ENCODE measurements at places on chromosomes 12 and 14.

DNA sequence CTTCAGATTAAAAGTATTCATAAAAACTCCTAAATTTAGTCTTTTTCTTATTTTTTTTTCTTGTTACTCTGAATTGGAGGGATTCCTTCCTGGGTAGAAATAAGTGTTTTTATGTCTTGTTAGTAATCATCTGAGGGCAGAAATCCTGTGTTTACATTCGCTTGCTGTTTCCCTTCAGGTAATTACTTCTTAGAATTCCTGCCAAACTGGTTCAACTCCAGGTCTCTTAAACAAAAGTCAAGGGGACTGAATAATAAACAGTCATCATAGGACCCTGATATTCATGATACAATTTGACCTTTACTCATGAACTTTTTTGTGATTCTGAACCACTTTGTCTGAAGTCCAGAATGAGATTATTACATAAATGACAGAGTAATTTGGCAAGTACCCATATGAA lies 843.9 kb downstream of the FLRT2 start:
- no peak for DNase-seq

GRCh38 chr14:101740981-101741380 lies 20.5 kb upstream of the PPP2R5C start:
- DNase-seq = no peak

DNA sequence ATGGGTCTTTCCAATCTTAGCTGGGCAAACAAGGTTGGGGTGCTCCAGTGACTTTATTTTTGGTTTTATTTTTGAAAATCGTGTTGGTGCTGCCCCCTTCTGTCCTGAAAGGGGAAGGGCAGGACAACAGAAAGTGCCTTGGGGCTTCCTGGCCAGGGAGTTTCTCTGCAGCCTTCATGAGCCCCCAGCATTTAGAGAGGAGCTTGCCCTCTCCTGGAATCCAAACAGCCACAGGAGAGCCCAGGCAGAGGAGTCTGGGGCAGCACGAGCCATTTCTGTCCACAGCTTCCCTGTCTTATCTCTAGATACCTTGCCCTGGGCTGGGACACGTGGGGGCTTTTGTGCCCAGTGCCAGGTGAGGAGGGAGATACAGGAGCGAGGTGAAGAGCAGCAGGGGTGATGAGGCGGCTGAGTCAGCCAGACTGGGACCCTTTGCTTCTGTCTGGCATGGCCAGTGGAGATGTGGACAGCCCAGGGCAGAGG lies 4.4 kb upstream of the C1RL start:
- DNase-seq = peak; percentile 28

GRCh38 chr14:85054178-85054577 lies 475.8 kb upstream of the FLRT2 start:
- no peak for DNase-seq

Measured in neural crest cell (in vitro differentiated cells).